Myometrial cell (primary cell): ENCODE measurements at places on chromosomes 12 and 14. TPM values are rescaled to one million over a fixed set of nuclear protein-coding genes. Genes with fewer than 3 reads are reported as not detected.

Gene PRH2
- not detected in 2 replicates for total RNA-seq

Gene AMHR2
- not detected in 2 replicates for total RNA-seq

Gene GDF3
- total RNA-seq: not detected in 2 replicates

Gene TPH2
- total RNA-seq: not detected in 2 replicates
